Dermis blood vessel endothelial cell (primary cell): ENCODE measurements at places on chromosomes 3 and 15.

DNA sequence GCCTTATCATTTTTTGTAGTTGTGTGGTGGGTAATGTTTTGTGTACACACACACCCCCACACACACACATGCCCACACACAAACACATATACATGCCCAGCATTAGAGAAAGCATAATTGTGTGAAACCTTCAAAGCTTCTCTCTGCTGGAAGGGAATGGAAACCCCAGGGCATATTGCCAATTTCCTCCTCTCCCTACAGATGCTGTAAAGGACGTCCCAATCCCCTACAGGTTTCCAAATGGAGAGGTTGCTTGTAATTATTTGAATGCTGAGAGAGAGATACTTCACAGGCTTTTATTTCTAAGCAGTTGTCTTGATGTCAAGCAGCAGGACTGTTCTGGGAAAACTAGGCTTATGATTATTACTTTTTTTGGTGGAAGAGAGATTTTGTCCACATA is 23.0 kb upstream of the CCK start:
- no peak for DNase-seq

- DNase-seq = peak; percentile 40
These were observed 16.0 kb downstream of the WDR73 start for GRCh38 chr15:84638103-84638502.

GRCh38 chr15:85282504-85283115 is 97.8 kb upstream of the AKAP13 start:
- DNase-seq = no peak

- DNase-seq = peak; percentile 93
These were observed 12.9 kb downstream of the VPS18 start for GRCh38 chr15:40906991-40907802.

GRCh38 chr3:94184781-94185180 is 121.9 kb downstream of the NSUN3 start:
- peak; percentile 1 for DNase-seq

DNA sequence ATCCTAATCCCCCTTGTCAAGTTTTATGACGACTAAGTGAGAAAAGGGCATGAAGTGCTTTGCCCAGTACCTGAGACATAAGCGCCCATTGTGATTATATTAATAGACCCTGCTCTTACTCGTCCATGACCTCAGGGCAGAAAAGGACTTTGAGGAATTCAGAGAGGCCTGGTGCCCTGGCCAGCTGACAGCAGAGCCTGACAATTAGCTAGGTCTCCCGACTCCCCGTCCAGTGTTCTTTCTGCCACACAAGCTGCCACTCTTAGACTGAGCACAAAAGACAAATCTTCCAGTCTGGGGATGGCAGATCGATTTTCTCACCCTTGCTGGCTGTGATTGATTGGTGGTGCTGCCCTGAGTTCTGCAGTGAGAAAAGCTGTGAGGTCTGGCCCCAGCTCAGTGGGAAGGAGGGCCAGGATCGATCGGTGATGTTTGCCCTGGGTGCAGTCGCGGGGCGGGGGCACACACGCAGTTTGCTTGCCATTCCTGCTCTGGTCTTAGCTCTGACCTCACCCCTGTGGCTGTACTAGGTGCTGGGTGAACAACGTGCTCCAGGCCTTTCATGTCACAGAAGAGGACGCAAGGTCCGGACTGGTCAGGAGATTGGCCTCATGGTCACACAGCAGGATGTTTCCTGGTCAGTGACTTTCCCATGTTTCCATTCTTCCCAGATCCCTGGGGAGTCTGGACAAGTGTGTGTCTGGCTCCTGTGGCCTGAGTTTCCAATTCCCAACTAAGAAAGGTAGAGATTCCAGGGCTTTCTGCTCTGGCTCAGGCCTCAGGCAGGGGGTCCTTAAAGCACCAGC is 67.4 kb upstream of the TLE3 start:
- no peak for DNase-seq

DNA sequence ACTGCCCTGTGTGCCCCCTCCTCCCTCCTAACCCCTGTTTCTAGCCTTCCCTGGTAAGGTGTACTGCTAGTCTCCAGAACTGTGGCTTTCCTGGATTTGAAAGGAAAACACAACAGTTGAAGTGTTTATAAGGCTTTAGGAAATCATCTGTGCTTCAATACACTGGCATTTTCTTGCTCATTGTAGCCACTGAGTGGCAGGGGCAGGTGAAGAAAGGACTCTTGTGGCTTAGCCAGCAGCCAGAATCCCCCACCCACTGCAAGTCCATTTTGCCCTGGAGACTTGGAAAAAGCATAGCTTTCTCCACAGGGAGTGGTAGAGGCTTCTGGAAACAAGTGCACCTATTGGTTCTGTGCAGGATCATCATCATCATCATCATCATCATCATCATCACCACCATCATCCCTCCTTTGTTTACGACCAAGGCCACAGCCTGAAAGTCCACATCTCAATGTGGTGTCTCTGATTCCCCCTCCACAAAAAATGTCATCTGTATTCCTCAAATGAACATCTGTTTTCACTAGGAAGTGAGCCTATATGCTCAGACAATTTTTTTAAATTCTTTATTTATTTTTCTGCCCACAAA is 33.4 kb downstream of the AQP9 start:
- no peak for DNase-seq

DNA sequence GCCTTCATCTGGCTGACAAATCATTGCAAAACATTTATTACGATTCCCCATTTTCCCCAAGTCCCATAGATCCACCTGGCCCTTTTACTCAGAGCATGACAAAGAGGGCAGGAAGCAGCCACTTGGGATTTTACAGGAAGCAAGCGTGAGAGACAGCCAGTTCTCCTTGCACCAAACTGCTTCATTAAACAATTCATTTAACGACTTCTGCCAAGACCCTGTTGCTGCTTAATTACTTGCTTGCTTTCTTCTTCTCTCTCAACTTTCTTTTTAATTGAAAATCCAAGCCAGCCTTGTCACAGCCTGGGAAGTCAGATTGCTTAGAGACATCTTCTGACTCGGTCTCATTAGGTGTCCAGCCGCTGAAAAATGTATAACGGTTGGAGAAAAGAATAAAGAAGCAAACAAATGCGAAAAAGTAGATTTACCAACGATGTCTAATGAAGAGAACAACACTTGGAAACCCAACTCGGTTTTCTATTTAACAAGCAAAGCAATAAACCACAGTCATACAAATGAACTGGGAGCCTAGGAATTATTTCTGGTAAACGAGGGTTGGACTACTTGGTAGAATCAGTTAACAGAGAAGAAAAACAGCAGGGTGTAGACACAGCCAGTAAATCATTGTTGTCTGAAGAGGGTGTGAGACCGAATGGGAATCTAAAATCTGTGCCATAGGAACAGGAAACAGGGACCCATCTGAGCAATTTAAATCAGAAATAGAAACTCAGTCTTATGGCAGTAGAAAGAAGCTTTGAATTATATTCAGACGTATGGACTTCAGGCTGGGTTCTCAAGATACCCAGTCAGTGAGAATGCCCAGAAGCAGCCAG is 298.3 kb downstream of the LRRC3B start:
- DNase-seq = no peak

DNA sequence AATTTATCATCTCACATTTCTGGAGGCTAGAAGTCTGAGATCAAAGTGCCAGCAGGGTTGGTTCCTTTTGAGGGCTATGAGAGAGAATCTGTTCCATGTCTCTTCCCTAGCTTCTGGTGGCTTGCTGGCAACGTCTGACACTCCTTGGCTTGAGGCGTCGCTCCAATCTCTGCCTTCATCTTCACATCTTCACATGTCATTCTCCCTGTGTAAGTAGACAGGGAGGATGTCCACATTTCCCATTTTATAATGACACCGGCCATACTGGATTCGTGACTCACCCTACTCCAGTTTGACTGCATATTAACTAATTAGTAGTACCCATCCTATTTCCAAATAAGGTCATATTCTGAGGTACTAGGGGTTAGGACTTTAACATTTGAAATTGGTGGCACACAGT is 17.5 kb upstream of the ARHGAP31 start:
- DNase-seq = no peak

DNA sequence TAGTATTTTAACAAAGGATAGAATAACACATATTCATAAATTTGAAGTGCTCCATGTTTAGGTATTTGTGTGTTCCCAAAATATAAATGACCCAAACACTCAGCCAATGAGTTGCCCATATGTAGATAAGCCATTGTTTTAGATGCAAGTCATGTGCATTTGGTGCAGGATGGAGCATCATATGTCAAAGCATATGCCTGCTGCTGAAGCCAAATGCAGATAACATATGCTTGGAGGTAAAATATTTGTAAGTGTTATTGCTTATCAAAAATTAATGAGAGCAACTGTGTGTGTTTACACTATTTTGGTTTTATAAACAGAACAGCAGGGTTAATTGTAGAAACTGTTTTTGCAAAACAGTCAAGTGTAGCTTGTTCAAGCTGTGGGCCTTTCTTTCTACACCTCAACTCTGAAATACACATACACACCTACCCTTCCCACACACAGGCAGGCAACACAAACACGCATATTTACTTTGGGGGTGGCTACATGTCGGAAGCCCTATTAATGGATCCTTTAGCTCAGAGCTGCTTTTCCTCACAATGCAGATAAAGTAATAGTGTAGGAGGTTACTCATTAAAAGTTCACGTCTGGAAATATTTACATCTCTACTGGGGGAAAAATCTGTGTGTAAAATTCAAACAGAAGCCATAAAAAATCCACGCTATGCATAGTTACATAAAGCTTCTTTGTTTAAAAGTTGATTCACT is 521.4 kb downstream of the ZNF385D start:
- no peak for DNase-seq

DNA sequence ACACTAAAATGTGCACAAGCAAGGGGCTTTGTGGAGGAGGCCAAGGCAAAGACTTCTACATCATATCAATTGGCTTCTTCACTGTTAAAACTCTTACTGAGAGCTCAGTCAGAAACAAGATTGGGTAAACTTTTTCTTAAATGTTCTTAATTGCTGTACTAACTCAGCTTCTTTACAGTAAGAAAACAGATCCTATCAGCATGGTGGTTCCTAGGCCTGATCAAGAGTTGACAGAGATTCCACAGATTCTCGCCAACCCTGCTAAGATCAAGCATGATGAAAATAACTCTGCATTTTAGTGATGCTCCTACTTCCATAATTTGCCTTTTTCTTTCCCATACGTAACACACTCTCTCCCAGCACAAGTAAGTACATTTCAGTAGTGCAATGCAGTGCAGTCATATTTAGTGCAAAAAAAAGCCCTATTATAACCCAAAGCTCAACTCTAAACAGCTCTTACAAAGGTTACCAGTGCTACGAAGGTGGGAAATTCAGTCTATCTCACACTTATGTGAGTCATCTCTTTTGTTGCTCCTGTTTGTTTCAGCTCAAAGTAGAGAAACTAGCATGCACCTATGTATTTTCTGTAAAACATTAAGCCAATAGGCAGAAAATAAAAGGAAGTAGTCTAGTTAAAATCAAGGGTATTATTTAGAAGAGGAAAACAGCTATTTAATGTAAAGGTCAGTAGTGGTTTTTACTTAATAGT is 29.9 kb downstream of the TIGIT start:
- no peak for DNase-seq

DNA sequence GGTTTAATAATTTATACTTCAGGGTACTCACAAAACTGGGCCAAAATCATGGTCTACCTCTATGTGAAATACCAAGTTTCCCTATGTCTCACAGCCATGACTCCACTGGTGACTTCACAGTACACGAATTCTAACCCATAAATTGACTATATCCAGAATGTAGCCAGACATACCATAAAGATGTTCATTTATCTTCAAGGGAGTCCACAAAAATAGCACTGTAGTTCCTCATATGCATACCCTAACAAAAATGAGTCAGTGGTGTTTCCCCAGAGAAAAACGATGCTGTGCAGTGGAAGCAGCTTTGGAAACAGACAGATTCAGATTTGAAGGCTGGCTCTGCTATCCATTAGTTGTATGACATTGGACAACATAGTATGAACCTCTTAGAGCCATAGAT is 438.8 kb downstream of the FHIT start:
- DNase-seq = no peak

GRCh38 chr3:3745693-3746092 is 53.5 kb upstream of the LRRN1 start:
- no peak for DNase-seq

DNA sequence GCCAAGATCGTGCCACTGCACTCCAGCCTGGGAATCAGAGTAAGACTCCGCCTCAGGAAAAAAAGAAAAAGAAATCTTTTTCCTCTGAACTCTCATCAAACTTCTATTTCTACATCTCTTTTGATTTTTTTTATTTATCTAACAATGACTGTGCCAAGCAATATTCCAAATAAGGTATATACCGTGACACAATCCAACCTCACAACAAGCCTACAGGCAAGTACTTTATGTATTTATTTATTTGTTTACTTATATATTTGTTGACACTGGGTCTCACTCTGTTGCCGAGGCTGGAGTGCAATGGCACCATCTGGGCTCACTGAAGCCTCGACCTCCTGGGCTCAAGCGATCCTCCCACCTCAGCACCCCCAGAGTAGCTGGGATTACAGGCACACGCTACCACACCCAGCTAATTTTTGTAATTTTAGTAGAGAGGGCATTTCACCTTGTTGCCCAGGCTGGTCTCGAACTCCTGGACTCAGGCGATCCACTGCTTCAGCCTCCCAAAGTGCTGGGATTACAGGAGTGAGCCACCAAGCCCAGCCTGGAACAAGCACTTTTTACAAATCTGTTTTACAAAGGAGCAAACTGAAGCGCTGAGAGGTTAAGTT is 94.9 kb upstream of the CHD2 start:
- no peak for DNase-seq

- no peak for DNase-seq
These were observed 22.5 kb downstream of the DMXL2 start for GRCh38 chr15:51600114-51600513.
